Fibroblast of lung (primary cell): ENCODE measurements at places on chromosomes 1 and 21. TPM values are rescaled to one million over a fixed set of nuclear protein-coding genes. Genes with fewer than 3 reads are reported as not detected.
A peak's percentile ranks its signal among the peaks of the same experiment; 100 is the strongest.

Gene CELA2B
- not detected in 2 replicates for total RNA-seq

DNA sequence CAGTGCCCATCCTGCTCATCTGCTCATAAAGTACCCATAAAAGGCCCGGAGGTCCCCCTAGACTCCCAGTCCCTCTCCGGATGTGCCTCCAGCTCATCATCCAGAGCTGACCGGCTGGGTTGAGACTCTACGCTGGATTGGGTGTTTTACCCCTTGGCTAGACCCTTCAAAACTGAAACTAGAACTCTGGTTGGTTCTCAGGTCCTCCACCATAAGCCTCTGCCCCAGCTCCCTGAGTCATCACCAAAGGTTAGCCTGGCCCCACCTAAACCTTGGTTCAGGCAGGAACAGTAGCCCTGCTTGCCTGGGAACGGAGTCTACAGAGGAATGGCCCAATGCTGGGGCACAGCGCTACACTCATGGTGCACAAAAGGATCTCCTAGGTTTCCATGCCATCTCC, 75.1 kb downstream of the TLR5 start:
- H3K27ac ChIP-seq: no peak overlapping the region
- no peak overlapping the region for H3K4me3 ChIP-seq
- H3K4me1 ChIP-seq: no peaks in the 10 kb centered on the region
- peaks cover 2% of the 10 kb centered on the region for H3K27me3 ChIP-seq

DNA sequence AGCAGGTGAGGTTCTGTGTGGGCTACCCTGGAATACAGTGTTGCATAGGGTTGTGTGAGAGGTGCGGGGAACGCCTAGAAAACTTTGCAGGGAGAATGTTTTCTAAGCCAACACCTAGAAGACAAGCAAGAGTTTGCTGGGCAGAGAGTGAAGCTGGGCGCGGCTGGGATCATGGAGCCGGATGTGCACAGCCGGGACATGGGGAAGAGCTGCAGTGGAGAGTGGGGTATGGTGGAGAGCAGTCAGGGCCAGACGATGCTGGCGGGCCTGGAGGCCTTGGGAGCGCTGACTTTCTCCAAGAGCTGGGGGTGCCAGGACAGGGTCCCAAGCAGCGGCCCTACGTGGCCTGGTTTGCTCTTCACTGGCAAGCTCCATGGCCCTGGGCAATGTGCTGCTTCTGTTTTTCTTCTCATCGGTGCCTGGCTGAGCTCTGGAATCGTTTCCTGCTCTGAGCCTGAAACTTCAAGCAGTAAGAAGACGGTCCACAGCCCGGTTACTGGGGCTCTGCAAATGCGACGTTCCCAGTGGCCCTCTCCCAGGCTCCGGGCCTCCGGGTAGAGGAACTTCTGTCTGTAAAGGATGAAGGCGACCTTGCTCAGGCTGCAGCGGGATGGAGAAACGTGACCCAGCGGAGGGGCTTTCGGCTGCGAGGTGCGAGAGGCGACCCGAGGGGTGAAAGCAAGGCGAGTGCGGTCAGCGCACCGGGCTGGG, 51.9 kb upstream of the CD34 start:
- H3K4me3 ChIP-seq: peak overlapping the region; percentile 61
- no peaks in the 10 kb centered on the region for H3K27me3 ChIP-seq
- DNase-seq: peak; percentile 29
- no peaks in the 10 kb centered on the region for H3K36me3 ChIP-seq

GRCh38 chr1:200242110-200243041, 167.5 kb downstream of the ZNF281 start:
- peak; percentile 54 for DNase-seq
- H3K4me1 ChIP-seq: peaks cover 3% of the 10 kb centered on the region
- no peaks in the 10 kb centered on the region for H3K27me3 ChIP-seq
- H3K27ac ChIP-seq: no peak overlapping the region
- H3K36me3 ChIP-seq: no peaks in the 10 kb centered on the region

DNA sequence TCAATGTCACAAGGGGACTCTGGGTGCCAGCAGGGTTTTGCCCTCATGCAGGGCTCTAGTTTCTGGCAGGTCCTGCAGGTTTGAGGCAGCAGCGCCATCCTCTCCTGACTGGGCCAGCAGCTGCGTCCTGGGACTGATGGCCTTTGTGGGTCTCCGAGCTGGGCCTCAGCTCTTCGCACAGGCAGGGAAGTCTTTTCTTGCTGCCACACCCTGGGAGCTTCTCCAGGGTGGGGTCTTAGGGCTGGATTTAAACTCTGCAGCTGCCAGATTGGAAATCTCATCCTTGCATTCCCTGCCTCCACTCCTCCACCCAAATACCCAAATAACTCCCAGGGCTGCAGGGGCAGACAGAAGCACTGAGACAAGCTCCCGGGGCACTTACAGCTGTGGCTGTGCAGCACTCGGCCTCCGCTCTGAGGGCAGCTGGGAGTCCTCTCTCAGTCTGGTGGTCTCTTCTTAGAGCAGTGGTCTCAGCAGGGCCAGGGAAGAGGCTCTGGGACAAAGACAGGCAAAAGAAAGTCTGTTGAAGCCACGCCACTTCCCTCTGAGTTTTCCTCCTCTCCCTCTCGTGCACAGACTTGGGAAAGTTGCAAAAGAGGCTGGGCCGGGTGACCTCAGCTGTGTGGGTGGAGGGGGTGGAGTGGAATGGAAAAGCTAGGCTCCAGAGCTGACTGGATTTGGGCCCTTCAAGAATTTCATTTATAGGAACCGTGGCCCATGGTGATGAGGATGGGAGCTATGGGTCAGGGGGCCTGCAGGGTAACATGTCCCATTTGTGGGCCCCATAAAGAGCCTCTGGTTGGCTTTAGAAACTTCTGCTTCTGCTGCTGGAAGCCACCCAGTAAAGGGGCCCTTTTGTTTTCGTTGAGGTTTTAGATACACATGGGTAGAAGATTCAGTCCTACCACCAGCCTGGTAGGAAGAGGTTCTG, at the start of gene RAB7B:
Gene RAB7B (minus strand): TSS at position 525 of the 931 bp plus-strand sequence. CDS start 9,260 bp downstream, outside the sequence.
- no peaks in the 10 kb centered on the region for H3K36me3 ChIP-seq
- peak within 1 kb of the TSS; percentile 58 for H3K4me3 ChIP-seq
- peak; percentile 69 for DNase-seq
- peak within 1 kb of the TSS; percentile 74 for H3K27ac ChIP-seq
- peaks cover 19% of the 10 kb centered on the region for H3K4me1 ChIP-seq

- H3K27me3 ChIP-seq: no peaks in the 10 kb centered on the region
- no peaks in the 10 kb centered on the region for H3K36me3 ChIP-seq
- peak; percentile 81 for DNase-seq
Observed at GRCh38 chr1:10387677-10388386, 11.0 kb upstream of the PGD start.

DNA sequence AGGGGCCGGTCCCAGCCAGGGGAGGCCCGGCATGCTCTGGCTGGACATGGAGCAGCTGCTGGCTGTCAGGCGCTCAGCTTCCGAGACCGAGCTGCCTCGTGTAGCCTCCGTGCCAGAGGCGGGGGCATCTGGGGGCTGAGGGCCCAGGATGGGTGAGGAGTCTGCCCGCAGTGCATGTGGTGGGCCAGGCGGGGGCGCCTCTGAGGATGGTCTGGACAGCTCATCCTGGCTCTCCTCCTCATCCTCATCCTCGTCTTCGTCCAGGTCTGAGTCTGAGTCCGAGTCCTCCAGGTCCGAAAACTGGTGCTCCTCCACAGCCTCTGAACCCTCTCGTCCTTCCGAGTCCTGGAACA, 28.9 kb upstream of the EDN2 start:
- no peaks in the 10 kb centered on the region for H3K4me1 ChIP-seq
- no peak overlapping the region for H3K4me3 ChIP-seq
- no peaks in the 10 kb centered on the region for H3K27me3 ChIP-seq
- H3K36me3 ChIP-seq: no peaks in the 10 kb centered on the region
- DNase-seq: no peak
- no peak overlapping the region for H3K27ac ChIP-seq

DNA sequence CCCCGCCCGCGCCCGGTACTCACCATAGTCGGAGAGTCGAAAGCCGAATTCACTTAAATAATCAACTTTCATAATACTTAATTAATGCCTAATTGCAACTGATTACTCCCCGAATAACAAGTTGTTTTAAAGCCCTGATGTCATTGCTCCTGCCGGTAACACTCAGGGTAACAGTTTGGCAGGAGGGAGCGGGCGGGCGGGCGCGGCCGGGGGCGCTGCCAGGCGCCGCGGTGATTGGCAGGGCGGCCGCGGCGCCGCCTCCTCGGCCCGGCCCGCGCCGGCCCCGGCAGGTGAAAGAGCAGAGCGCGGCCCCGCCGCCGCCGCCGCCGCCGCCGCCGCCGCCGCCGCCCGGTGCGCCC, 102.2 kb downstream of the CASZ1 start:
- no peaks in the 10 kb centered on the region for H3K27me3 ChIP-seq
- H3K27ac ChIP-seq: no peak overlapping the region
- H3K4me1 ChIP-seq: no peaks in the 10 kb centered on the region
- H3K4me3 ChIP-seq: peak overlapping the region; percentile 61
- H3K36me3 ChIP-seq: no peaks in the 10 kb centered on the region

Gene CFAP74
- total RNA-seq: 0.26 TPM in 1 of 2 replicates, not detected in the other

DNA sequence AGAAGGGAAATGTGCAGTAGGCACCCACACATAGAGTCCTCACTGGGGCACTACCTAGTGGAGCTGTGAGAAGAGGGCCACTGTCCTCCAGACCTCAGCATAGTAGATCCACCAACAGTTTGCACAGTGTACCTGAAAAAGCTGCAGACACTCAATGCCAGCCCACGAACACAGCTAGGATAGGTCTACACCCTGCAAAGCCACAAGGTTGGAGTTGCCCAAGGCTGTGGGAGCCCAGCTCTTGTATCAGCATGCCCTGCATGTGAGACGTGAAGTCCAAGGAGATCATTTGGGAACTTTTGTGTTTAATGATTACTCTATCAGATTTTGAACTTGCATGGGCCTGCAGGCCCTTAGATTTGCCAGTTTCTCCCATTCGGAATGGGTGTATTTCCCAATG, 299.4 kb upstream of the OLFM3 start:
- DNase-seq: no peak
- no peaks in the 10 kb centered on the region for H3K36me3 ChIP-seq
- H3K4me3 ChIP-seq: no peak overlapping the region
- no peaks in the 10 kb centered on the region for H3K4me1 ChIP-seq
- H3K27ac ChIP-seq: no peak overlapping the region
- no peaks in the 10 kb centered on the region for H3K27me3 ChIP-seq

DNA sequence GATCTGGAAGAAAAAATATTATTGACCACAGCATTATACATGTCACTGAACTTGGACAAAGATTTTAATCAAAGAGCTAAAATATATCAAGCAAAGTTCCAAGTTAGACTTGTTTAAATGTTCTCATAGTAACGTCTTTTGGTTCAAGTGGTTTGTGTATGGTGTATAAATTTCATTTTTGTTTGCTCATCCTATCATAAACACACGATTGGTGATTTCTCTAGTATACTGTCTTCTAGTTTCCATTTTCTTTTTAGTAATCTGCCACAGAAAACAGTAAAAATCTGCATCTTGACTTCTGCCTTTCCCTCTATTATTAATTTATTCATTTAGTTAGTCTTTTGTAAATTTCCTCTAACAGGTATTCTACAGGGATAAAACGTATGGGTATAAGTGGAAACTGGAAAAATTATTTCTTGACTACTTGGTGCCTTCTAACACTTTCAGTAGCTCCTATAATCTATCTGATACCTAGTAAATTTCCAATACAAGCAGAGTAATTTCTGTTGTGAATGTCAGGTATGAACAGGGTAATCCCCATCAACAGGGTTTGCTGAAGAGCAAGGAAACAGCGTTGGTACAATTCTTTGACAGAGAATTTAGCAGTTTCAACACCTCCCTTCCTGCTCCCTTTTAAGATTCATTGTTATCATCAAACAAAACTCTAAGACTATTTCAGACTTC, 268.0 kb downstream of the PTPRC start:
- no peaks in the 10 kb centered on the region for H3K27me3 ChIP-seq
- no peak for DNase-seq
- H3K4me3 ChIP-seq: no peak overlapping the region
- no peaks in the 10 kb centered on the region for H3K36me3 ChIP-seq
- no peak overlapping the region for H3K27ac ChIP-seq

Gene FCGR3B
- total RNA-seq: not detected in 2 replicates

Gene LIPI
- total RNA-seq: not detected in 2 replicates

Gene TSSK3
- 0.50 and 0.51 TPM in 2 replicates for total RNA-seq

DNA sequence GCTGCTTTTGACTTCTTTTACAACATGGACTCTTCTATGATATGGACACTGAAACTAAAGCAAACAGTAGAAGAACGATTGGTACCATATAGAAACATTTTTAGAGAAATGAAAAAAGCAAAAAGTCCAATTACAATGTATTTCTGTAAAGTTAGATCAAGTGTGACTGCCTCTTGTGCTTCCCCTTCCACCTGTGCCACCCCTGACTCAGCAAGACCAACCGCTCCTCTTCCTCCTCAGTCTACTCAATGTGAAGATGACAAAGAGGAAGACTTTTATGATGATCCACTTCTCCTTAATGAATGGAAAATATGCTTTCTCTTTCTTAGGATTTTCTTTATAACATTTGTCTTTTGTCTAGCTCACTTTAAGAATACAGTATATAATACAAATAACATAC, 66.9 kb downstream of the PHTF1 start:
- H3K4me1 ChIP-seq: peaks cover 2% of the 10 kb centered on the region
- no peaks in the 10 kb centered on the region for H3K36me3 ChIP-seq
- H3K27me3 ChIP-seq: no peaks in the 10 kb centered on the region
- H3K27ac ChIP-seq: no peak overlapping the region
- no peak for DNase-seq
- H3K4me3 ChIP-seq: no peak overlapping the region

Gene PBX1
- total RNA-seq: 39.8 and 46.7 TPM in 2 replicates

DNA sequence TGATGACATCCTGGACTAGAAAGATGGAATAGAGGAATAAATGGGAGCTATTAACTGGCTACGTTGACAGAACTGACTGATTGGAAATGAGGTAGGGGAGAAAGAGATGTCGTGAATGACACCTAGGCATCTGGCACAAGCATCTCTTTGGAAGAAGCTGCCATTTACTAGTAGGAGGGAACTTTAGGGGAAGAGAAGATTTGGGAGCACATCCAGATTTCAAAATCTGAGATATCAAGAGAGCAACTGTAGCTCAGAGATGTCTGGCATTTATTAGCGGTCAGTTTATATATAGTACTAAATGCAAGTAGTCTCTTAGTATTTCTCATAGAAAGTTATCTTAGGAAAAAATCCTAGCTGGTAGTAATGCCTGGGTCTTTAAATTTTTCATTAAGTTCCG, 131.9 kb upstream of the C1orf105 start:
- no peak overlapping the region for H3K4me3 ChIP-seq
- peak; percentile 5 for DNase-seq
- peaks cover 7% of the 10 kb centered on the region for H3K4me1 ChIP-seq
- H3K27me3 ChIP-seq: no peaks in the 10 kb centered on the region

DNA sequence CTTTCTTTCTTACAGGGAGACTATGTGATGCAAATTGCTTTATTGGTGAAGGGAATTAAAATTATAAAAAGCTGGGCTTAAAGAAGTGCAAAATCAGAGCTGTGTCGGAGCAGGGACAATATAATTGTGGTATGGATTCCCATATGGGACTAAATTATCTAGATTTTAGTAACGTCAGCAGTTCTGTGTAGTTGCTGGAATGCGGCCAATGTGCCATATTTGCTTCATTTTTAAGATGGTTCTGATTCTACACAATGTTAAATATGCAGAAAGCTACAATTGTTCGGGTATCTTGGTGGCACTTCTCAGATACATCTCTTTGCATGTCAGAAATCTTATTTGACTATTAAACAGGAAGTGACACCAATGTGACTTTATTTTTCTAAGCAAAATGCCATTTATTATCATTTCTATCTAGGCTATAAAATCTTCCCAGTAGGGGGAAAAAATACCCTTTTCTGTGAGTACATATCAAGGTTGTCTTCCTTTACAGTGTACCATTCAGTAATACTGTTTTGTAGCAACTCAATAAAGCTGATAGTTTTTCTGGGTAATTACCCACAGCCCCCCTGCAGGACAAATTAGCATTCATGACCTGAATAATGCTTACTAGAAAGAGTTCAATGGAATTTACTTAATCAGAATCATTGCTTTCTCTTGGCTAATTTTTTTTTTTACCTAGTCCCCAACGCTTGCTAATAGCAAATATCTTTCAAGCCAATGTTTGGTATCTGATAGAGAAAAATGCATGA, 288.3 kb upstream of the ADGRL2 start:
- H3K27me3 ChIP-seq: no peaks in the 10 kb centered on the region
- no peak overlapping the region for H3K27ac ChIP-seq
- no peaks in the 10 kb centered on the region for H3K4me1 ChIP-seq
- H3K4me3 ChIP-seq: no peak overlapping the region

Gene FMO5
- total RNA-seq: 1.3 and 2.8 TPM in 2 replicates
